ENCODE measurements at places on chromosomes 16 and 17.

- no peak for DNase-seq
Observed at GRCh38 chr16:66273644-66274334, 92.7 kb upstream of the CDH5 start.

- no peak for DNase-seq
Observed at GRCh38 chr17:73423159-73423715, 111.4 kb upstream of the CDC42EP4 start.

- no peak for DNase-seq
Observed at GRCh38 chr16:12090151-12090530, 113.6 kb downstream of the SNX29 start.

GRCh38 chr17:7982173-7982572 is 20.2 kb upstream of the GUCY2D start:
- DNase-seq: no peak

DNA sequence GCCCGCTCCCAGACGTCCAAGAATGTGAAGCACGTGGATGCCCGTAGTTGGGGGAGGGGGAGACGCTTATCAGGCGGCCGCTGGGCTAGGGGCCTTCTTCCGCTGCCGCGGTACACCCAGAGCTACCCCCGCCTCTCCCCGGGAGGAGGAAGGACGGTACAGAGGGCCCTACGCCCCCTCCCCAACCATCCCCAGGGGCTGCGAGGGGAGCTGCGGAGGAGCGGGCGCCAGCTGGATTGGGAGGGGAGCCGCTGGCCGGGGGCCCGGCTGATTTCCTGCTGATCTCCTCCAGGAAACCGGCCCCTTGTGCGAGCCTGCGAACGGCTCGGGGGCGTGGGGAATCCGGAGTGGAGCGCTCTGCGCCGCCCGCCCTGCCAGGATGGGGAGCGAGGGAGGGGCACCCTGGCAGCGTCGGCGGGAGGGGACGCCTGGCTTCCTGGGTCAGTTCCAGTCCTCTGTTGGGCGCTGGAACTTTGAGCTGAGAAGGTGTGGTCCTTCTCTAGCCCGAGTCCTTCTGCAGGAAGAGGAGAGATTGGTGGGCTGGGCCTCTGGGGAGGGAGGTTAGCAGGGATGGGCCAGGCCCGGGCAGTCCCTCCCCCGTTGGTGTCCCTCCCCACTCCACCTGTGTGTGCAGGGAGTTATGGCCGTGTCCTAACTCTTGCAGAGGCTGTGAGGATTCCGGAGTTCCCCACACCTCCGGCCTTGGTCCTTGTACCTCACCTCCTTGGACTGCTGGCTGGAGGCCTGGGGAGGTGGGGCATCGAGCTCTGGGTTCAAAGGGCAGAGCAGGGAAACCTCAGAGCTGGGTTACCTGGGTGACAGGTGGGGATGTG is 19.2 kb downstream of the GJD3 start:
- DNase-seq: peak; percentile 35

- DNase-seq: no peak
Observed at GRCh38 chr17:47279062-47279801, 25.6 kb downstream of the ITGB3 start.

- no peak for DNase-seq
Observed at GRCh38 chr16:31351942-31352325, 3.0 kb upstream of the ITGAX start.

- DNase-seq: no peak
Observed at GRCh38 chr17:55666806-55667205, 55.9 kb downstream of the TMEM100 start.

DNA sequence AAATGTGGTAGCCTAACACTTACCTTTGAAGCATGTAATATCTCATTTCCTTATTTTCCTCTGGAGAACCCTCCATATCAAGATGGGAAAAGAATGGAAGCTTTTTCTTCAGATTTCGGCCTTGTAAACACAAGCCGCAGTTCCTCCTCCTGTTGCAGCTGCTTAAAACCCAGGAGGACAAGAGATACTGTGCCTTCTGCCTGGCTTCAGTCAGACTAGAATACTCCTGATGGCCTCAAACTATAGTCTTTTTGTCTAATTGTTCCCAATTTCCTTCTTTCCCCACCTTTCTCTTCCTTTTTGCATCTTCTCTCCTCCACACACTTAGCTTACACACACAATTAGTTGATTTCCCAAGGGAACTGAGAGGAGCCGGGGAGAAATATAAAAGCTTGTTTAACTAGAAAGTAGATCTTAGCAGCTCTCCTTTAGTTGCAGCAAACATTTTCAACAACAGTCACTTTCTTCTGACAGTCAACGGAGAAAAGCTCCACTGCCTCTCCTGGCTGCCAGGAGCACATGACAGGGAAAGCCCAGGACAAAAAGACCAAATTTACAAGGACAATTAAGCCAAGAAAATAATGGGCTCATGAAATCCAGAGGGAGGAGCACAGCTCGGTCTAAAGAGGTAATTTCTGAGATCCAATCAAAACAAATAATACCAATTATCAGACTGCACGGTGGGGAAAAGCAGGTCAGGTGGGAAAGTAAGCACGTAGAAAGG is 76.4 kb upstream of the C17orf78 start:
- DNase-seq: no peak

DNA sequence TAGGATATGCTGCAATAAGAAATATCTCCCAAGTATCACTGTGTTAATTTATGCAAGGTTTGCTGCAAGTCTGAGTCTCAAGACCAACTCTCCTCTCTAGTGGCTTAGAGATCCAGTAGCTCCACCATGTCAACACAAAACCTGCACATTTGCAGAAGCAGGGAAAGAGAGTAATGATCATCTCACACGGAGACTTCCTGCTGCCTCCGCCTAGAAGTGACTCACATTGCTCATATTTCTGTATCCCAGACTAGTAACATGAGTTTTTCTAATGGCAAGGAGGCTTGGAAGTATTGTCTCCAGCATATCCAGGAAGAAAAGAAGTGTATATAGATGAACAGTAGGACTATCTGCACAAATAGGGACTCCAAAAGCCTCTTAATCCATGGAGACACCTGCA is 15.0 kb upstream of the IRX6 start:
- no peak for DNase-seq

- DNase-seq: no peak
Observed at GRCh38 chr16:84925092-84925772, 86.1 kb downstream of the ZDHHC7 start.

GRCh38 chr17:51481370-51481769 is 221.0 kb downstream of the UTP18 start:
- DNase-seq: no peak

DNA sequence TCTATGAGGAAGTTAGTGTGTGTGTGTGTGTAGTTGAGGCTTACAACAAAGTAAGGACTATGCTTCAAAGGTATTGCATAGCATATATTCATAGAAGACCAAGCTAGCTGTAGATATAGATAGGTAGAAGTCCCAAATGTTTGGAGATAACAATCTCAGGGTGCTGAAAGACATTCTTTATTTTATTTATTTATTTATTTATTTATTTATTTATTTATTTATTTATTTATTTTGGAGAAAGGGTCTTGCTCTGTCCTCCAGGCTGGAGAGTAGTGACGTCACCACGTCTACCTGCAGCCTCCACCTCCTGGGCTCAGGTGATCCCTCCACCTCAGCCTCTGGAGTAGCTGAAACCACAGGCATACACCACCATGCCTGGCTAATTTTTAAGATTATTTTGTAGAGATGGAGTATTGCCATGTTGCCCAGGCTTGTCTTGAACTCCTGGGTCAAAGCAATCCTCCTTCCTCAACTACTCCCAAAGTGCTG is 284.6 kb upstream of the KIF2B start:
- no peak for DNase-seq

DNA sequence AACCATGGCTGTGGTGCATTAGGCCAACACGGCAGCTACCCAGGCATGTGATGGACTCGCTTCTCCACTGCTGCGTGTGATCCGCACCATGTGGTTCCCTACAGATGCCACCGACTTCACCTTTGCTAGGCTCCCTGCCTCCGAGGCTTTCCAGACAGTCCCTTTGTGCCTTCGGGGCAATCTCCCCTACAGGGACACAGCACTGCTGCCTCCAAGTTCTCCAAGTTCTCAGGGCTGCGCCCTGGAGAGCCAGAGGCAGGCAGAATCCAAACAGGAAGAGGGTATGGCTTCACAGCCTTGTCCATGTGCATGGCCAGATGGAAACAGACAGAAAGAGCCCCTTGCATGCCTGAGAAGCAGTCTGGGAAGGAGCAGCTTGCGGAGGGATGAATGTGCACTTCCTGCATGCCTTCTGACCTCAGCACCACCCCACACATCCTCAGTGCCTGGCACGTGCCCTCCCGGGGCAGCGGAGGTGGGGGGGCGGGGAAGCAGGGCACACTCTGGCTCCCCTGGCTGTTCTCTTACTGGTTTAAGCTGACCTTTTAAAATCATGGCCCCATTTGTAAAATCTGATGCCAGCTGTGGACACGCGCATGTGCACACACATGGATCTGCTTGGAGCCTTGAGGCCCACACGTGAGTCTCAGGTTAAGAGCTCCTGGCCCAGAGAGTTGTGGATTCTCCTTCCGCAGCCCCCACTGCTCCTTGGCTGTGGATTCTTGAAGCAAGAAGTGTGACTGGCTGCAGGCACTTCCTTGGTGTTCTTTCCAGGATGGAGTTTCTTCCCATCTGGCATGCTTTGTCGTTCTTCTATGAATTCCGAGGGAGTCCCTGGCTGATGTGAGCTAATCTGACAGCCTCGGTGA is 55.3 kb upstream of the MTSS2 start:
- no peak for DNase-seq

DNA sequence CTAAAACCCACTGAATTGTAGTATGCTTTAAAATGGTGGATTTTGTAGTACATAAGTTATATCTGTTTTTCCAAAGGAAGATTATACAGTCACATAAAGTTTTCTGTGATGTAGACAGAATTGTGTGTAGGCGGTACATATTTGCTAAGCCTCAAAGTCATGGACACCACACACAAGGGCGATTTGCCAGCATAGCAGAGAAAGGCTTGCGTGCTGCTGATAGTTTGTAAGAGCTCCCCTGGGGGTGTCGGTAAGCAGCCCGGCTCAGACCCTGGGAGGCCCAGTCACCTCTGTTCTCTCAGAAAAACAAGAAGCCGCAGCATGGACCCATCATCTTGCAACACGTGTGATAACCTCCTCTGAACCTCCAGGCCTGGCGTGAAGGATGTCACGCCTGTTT is 38.3 kb upstream of the AKTIP start:
- DNase-seq: no peak

DNA sequence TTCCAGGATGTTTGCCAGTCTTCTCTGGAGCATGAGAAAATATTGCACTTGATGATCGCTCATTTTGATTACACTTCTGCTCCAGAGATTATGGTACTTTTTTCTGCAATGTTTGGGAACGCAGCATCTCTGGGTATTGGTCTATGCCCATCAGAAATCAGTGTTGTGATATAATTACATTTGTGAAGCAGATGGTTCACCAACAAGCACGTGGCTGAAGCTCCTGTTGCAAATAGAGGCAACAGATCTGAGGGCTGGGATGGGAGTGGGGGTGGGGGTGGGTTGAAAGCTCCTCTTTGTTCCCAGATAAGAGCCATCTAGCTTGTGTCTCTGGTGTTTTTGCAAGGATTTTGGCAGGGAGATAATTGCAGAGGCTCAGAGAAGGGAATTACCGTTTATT is 252.3 kb downstream of the SHISA9 start:
- DNase-seq: no peak

DNA sequence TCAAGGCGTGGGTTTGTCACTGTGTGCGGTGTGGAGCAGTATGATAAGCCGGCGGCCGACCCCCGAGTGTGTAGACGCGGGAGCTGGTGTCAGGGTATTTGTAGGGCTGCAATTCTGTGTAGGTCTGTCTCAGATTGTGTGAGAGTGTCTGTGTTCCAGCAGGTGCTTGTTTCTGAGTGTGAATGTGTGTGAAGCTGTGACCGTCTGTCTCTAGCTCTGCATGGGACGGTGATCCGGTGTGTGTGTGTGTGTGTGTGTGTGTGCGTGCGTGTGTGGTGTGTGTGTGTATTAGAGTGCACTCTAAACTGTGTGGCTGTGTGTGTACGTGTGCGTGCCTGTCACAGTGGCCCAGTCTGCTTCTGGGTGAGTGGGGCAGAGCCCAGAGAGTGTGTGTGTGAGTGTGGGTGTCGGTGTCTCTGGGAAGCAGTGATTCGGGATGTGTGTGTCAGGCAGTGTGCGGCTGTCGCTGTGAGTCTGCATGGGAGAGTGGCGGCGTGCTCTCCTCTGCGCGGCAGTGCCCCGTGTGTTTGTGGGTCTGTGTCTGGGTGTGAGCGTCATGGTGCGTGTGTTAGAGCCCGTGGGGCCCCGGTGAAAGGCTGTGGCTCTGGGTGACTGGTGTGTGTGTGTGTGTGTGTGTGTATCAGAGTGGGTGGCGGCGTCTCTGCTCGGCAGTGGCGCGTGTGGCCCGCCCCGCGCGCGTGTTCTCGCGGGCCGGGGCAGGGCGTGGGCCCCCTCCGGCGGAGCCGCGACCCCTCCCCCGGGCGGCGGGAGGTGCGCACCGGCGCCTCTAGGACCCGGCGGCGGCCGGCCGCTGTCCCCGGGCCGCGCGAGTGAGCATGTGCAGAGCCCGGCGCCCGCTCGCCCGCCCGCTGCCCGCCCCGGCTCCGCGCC is at the start of gene WSCD1:
Gene WSCD1, plus strand, starts transcription at position 841 of the 891 bp plus-strand sequence. CDS start 10,280 bp downstream, outside the sequence.
- DNase-seq: no peak

DNA sequence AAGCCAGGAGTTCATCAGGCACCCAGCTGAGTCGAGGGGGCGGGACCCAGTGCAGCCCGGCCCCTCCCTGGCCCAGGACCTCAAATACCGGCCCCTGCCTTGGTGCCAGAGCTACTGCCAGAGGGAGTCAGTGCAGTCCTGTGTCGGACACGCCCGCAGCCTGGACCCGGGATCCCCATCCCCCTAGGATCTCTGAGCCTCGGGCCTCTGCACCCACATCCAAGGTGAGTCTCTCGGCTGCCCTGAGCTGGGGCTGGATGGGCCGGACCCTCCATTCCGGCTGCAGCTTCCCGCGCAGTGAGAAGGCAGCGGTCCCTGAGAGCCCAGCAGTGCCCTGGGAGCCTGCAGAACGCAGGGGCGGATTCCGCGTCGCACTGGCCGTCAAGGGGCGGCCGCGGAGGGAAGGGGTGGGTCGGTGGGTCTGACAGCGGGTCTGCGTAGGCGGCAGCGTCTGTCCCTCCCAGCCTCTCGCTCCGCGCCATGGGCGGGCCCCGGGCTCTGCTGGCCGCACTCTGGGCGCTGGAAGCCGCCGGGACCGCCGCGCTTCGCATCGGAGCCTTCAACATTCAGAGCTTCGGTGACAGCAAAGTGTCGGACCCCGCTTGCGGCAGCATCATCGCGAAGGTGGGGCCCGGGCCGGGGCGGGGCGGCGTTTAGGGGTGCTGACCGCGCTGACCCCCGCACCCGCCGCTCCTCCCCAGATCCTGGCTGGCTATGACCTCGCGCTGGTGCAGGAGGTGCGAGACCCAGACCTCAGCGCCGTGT is at the start of gene DNASE1L2:
Gene DNASE1L2, plus strand, starts transcription at position 108 of the 765 bp plus-strand sequence. Its CDS starts 373 bp downstream, at position 481.
- DNase-seq: no peak

DNA sequence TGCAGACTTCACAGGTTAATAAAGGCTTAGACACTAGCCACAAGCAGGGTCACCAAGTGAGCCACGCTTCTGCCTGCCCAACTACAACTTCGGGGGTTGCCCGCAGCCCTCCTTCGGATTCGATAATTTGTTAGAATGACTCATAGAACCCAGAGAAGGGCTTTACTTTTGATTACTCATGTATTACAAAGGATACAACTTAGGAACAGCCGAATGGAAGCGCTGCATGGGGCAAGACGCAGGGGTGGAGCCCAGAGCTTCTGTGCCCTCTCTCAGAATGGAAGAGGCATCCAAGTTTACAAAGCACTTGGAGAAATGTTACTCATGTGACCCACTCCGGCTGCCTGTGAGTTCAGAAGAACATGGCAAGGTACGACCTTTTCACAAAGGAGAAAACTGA is 7.5 kb upstream of the CDH5 start:
- DNase-seq: no peak
